ENCODE measurements at places on chromosomes 5 and 9.

GRCh38 chr9:110148384-110148783 lies 59.6 kb downstream of the C9orf152 start:
- no peak for DNase-seq

GRCh38 chr9:36442710-36443109 lies 42.6 kb upstream of the RNF38 start:
- DNase-seq = no peak

DNA sequence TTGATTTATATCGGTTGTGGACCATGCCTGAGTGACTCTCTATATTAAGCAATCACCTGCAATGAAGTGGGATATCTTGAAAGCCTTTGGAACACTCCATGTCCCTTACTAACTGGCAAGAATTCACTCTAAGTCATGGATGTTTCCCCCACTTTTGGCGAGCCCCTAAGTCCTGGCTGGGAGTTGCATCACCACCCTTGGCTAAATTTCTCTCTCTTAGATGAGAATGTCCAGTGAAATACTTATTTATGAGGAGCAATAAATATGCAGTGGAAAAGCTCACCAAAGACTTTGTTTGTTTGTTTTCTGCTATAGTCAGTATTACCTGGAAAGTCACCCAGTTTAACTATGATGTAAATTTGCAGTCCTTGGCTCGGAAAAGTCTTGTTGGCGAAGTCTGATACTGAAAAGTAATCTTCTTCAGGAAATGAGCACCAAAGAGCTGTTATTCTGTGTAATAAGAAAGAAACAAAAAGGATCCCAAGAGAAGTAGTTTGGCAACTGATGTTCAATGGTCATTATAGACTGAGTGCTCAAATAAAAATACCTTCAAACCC lies 333.8 kb downstream of the DMRT2 start:
- no peak for DNase-seq

GRCh38 chr9:17024129-17024528 lies 110.7 kb upstream of the CNTLN start:
- no peak for DNase-seq

- DNase-seq = no peak
Measured at GRCh38 chr5:172229904-172230303, 35.9 kb downstream of the EFCAB9 start.

DNA sequence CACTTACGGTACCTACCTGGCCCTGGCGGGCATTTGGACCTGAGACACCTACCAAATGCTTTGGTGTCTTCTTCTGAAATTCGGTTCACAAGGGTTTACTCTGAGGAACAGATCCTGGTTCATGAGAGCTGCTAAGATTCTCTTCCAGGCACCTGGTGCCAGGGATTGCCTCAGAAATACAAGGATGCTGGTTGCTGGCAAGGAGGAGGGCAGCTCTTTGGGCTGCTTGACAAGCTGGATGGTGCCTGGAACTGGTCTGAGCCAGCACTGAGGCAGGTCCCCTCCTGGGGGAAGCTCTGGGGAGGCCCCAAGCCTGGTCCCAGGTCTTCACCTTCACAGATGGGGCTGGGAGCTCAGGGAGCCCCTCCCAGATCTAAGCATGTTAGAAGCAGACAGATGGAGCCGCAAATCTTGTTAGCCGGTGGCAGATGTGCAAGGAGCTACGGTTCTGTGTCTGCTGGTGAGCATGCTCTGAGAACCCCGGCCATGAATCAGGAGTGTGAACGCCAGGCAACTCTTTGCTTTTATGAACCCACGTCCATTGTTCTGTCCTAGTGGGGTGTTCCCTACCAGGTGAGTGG lies 16.3 kb downstream of the FABP6 start:
- no peak for DNase-seq

GRCh38 chr5:102341681-102342288 lies 45.7 kb upstream of the SLCO4C1 start:
- DNase-seq = peak; percentile 12

DNA sequence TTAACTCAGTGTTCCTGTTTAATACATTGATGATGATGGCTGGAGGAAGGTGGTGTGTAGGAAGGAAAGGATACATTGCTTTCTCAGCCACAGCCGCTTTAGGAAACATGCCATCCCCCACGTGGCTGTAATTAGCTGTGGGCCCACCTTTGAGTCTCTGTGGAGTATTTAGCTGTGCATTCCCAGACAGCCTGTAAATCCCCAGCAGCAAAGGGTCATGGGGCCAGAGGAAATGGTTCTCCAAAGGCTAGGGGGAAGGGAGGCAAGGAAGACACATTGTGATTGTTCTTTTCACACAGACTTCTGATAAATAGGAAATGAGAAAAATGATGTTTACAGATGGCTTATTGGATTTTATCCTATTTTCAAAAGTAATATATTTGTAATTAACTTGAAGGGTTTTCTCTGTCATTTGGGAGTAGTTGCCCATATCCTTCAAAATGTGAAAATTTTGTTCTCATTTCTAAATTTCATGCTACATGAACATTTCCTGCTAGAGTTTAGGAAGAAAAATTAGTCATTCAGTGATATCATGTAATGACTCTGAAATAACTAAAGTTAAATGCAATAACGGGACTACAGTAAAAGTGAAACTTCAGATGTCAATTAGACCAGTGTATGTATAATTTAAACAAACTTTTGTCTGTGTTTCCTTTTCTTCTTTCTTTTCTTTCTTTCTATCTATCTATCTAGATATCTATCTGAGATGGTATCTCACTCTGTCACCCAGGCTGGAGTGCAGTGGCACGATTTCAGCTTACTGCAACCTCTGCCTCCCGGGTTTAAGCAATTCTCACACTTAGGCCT lies 24.3 kb upstream of the F2R start:
- DNase-seq = no peak

GRCh38 chr9:100714372-100715099 lies 136.7 kb downstream of the CAVIN4 start:
- peak; percentile 26 for DNase-seq

DNA sequence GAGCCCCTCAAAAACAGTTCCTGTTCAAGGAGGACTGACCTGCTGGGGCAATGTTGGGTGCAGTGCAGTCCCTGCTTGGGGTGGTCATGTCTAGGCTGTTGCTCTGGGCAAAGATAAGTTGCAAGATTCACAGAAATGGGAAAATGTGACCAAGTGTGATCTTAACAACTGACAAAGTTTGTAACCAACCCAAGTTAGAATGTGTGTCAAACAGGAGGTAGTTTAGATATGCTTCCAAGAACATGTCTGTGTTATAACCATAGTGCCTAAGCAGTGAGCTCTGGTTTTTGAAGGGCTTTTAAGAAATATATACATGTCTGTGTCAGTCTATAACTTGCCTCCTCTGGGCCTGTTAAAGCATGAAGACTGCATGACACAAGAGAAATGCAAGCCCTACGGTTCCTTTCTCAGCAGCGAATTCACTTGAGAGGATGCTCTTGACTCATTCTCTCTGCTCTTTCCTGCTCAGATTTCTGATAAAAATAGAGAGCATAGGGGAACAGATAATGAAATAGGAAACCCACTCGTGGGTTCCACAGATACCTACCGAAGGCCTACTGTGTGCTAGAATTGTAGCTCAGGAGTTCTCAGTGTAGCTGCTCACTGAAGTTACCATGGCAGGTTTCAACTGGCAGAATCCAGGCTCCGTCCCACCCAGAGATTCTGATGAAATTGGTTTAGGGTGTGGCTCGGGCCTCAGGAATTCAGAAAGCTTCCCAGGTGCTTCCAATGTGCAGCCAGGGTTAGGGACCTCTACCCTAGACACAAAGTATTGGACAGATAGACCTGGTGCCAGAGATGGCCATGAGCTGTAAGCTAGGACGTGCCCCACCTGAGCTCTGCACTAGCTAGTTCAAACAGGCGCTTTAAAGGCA lies 52.4 kb downstream of the ARHGEF37 start:
- DNase-seq = no peak

DNA sequence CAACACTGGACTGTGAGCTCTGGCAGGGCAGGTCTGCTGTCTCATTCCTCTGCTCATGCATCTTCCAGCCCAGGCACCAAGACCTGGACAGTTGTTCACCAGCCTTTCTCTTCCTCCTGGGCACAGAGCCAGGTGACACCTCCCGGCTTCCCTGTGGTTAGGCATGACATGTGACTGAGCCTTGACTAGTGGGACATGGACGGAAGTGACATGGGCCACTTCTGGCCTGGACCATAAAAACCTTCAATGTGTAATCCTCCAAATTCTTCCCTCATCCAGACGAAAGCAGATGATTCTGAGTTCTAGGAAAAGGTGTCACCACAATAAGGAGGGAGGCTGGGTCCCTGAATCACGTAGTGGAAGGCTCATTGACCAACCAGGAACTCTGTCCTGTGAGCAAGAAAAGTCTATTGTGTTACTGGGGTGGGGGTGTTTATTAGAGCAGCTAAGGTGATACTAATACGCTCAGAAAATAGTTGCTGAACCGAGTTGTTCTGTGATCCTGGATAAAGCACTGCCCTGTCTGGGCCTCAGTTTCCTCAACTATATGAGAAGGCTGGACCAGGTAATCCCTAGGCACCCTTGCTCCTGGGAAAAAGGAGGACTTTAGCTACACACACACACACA lies 26.6 kb upstream of the CRB2 start:
- no peak for DNase-seq

GRCh38 chr5:142883438-142883837 lies 113.3 kb downstream of the ARHGAP26 start:
- DNase-seq = no peak

DNA sequence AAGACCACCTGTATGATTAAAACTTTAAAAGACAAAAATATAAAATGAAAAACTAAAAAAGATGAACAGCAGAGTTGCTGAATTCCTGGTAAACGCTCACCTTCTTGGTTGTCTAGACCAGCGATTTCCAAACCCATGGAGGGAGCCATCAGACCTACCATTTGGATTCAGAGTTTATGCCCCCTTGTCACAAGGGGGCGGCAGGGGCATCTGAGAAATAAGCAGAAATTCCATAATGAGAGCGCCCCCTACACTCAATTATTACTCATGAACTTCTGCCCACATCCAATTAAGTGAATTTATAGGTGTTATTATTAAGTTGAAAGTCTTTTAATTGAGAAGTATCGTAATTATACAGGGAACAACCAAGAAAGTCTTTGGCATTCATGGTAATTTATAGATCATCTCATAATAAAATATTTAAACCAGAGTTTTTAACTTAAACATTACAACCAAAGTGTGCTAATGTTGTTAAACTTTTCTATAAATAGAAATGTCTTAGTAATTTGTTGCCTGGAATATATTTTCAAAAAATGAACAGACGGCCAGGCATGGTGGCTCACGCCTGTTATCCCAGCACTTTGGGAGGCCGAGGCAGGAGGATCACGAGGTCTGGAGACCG lies 35.2 kb upstream of the SPATA31C2 start:
- DNase-seq = peak; percentile 42

DNA sequence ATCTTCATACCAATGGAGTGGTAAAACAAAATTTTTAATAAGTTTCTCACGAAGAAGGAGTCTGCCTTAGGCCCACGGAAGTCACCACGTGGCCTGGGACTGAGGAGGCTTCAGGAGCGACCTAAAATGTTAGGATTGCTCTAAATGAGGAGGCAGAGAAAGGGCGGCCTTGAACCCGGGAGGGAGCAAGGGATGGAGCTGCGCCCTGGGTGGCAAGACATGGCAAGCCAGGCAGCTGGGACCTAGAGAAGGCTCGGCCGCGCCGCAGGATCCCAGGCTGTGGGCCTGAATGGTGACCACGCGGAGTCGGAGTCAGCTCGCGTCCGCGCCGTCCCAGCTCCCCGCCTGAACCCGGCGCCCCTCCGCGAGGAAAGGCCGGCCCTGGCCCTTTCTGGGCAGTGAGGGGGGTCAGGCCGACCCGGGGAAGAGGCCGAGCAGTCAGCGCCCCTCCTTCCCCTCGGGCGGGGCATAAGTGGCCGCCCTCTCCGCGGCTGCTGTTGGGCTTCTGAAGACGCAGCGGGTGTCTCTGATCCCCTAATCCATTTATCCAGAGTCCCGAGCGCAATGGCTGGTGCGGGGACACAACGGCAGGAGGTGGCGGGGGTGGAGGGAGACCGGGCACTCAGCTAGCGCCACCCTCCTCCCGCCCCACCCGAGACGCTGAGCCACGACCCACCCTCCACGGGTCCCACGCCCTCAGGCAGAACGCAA lies 10.6 kb downstream of the IRX1 start:
- no peak for DNase-seq

DNA sequence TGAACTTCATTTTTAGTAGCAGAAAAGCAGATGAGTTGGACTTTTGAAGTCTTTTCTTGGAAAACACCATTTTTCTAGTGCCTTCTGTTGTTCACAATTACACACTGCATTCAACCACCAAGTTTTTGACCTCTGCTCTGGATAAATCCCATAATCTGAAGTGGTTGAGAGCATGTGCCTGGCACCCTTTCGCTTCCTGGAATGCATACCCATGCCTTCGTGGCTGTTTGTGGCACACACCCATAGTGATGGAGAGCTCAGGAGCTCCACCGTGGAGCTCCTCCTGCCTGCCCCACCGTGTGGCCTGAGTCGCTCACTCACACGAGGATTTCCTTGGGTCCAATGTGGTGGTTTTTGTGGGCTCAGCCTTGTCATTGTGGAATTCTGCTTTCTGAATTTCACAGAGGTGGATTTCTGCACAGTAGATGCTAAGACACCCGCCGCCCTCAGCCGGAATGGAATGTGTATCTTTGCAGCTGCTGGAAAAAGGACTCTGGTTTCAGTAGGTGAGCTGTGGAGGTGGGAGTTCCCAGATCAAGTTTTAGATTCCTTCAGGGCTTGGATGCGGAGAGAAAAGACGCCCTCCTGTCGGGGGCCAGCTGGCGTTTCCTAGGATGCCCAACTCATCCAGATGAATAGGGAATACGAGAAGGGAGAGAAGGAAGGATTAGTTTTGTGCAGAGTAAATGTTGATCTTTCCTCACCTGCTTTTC lies 500.4 kb downstream of the IRX1 start:
- no peak for DNase-seq

- no peak for DNase-seq
Measured at GRCh38 chr5:126480824-126481223, 57.6 kb downstream of the GRAMD2B start.

DNA sequence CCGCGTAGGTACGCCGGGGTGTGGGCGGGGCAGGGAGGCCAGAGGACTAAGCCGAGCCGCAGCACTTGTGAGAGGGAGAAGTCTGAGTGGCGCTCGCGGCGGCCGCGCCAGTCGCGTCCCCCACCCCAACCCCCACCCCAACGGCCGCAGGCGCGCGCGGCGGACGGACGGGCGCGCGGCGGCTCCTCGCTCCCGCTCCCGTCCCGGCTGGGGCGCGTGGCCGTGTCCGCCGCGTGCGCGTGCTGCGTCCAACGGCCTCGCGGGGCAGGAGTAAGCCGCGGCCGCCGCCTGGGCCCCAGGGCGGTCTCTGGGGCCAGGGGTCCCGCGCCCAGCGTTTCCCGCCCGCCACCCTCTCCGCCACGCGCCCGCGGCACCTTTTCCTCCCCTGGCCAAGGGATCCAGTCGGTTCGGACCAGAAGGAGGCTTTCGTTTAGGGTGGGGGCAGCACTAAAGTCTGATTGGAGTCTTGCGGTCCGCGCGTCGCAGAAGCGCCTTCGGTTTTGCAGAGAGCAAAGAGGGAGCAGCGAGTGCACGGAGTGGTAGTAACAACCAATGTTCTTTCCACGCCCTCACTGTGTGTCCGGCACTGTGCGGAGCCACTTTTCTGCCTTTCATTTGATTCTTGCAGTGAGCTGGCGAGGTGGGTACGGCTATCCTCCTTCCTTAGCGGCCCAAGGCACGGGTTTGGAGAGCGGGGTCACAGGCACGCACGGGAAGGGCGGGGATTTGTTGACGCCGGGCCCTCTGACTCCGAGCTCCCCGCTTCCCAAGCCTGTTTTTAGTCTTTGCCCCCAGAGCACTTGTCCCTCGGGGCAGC lies 483 bp downstream of the G3BP1 start:
- DNase-seq = peak; percentile 36

- DNase-seq = no peak
Measured at GRCh38 chr5:58759745-58760144, 176.9 kb downstream of the RAB3C start.

- DNase-seq = no peak
Measured at GRCh38 chr9:69532396-69532795, 139.8 kb downstream of the APBA1 start.
